ENCODE measurements at places on chromosomes 16 and 17.

GRCh38 chr16:4743226-4743878, 9.0 kb downstream of the DNAAF8 start:
- DNase-seq: no peak

DNA sequence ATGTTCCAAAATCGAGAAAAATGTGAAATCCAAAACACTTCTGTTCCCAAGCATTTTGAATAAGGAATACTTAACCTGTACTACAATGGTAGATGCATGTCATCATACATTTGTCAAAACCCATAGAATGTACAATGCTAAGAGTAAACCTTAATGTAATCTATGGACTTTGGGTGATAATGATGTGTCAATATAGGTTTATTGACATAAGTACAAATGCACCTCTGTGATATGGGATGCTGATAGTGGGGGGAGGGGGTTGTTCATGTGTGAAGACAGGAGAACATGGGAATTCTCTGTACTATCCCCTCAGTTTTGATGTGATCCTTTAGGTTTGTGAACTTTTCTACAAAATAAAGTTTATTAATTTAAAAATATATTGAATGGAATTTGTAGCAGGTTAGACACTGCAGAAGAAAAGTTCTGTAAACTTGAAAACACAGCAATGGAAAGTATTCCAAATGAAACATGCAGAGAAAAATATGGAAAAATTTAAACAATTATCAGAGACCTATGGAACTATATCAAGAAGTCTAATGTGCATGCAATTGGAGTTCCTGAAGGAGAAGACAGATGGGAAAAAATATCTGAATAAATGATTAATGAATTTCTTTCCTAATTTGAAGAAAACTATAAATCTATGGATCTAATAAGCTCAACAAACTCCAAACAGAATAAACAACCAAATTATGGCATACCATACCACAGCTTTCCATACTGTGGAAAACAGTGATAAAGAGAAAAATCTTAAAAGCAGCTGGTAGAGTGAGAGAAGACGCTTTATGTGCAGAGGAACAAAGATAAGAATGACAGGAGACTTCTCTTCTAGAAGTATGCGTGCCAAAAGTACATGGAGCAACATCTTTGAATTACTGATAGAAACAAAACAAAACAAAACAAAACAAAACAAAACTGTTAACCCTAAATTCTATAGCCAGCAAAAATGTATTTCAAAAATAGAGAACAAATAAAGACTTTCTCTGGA, 34.7 kb upstream of the MSI2 start:
- DNase-seq: no peak

- DNase-seq: no peak
Observed at GRCh38 chr16:24815021-24815420, 30.7 kb upstream of the SLC5A11 start.

- peak; percentile 88 for DNase-seq
Observed at GRCh38 chr16:84511180-84511800, 6.8 kb upstream of the MEAK7 start.

GRCh38 chr16:11636172-11636721, 32.0 kb upstream of the SNN start:
- DNase-seq: no peak

All from A673 (cell line).